ENCODE measurements at places on chromosomes 5 and 9. TPM values are rescaled to one million over a fixed set of nuclear protein-coding genes. Genes with fewer than 3 reads are reported as not detected.

DNA sequence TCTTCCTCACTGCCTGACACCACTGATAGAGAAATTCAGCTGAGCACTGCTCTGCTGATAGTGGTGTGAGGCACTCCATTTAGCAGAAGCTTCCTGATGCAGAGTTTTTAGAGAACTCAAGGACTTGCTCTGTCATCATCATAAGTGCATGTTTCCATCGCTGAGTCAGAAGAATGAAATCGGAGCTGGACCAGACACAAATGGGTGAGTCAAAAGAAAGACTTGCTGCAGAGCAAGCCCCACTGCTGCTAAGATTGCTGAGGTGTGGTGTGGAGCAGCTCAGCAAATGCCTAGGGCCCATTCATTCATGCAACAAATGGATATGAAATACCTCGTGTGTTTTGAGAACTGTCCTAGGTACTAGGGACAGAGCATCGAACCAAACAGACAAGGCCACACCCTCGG lies 410.2 kb upstream of the SLC30A5 start:
- DNase-seq = no peak

DNA sequence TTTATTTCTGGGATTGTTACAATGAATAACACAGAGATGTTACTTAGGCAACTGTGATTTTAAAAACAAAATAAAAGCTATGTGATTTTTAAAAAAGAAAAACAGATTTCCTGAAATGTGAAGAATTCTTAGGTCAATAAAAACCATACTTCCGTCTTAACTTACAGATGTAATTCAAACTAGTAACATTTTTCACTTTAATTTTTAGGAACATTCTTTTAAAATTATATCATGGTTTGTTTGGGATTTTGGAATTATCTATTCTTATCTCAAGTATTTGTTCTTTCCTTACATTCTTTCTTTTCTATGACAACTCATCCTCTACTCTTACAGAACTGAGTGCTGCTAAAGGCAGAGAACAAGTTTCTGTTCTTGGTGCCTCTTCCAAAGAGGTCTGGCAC lies 159.5 kb downstream of the RAPGEF6 start:
- no peak for DNase-seq

DNA sequence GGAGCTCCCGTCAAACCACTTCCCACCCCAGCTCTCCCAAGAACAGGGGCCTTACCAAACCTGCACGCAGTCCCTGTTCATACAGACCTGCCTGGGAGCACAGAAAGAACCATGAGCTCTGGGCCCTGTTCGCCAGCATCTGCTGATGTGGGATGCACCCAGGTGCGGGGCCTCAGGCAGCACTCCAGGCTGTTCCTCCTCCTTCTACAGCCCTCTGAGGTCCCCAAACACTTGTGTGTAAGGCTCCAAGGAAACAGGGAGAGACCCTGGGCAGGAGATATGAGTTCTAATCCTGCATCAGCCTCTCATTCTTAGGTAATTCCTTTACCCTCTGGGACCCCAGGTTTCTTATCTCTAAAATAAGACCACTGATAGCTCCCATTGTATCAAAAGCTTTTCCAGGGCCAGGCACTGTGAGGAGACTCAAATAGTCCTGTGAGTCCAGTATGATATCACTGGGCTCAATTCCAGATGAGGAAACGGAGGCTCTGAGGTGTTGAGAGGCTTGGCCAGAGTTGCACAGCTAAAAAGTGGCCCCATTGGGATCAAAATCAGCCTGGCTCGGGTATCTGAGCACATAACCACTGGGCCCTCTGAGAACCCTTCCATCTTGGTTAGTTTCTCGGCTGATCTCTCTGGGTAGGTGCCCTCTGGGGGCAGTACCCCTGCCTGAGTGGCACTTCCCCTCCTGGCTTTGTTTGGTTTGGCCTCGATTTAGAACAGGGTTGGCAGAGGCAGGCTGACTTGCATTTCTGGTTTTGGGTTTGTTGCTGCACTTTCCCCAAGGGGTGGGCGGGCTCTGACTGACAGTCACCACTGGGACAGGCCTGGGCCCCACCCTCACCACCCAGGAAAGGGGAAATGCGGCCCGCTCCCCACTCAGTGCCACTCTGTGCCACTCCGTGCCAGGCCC lies 116.8 kb downstream of the RGS3 start:
- DNase-seq = peak; percentile 92

DNA sequence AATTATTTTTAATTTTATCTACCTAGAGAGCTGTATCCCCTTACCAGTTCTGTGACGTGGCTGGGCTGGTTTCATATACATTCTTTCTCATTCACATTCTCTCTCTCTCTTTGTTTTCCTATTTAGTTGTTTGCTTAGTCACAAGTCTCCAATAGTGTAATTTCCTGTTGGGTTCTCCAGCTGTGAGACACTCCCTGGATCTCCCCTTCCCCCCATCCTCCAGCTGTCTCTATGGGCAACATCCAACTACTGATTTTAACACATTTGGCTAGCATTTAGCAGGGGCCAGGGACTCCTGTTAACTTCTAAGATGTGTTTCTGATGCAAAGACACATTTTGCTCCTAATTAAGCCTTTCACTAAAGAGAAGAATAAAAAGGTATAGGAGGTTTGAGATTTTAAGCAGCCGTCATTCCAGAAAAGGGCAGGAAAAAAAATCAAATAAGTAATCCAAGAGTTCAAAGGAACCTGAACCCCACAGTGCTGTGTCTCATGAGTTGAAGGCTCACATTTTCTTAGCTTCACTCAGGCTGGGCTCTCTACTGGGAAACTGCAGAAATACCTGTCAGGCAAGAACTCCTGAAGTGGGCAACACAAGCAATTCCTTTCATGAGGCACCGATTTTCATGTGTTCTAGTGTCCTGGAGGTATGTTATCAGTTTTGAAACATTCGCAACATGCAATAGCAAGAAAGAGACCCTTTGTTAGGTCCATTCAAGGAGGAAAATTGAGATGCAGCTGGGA lies 198.7 kb upstream of the C9orf72 start:
- no peak for DNase-seq

DNA sequence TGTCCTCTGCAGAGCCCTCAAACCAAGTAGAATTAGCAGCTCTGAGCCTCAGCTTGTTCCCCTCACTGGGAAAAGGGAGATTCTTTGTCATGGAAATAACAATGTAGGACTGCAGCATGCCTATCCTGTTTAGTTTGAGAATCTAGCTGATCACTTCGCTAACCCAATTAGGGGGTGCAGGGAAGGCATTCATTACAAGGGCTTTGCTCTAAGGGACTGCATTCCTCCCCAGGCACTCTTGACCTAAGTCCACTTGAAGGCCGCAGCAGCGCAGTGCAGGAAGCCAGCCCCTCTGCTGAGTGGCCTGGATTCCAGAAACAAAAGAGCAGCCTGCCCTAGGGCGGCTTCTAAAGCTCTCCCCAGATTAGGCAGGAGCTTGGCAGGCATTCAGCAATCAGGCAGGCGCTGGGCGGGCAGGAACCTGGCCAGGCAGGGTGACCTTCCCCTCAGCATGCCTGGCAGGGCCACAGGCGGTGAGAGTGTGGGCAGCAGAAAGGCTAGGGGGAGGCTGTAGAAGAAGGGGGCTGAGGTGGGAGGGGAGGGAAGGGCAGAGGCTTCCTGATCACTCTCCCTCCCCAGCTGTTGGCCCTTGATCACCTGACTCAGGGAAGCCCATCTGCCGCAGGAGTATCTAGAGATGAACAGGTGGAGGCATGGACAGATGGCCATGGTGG lies 24.8 kb downstream of the CCNJL start:
- peak; percentile 93 for DNase-seq

DNA sequence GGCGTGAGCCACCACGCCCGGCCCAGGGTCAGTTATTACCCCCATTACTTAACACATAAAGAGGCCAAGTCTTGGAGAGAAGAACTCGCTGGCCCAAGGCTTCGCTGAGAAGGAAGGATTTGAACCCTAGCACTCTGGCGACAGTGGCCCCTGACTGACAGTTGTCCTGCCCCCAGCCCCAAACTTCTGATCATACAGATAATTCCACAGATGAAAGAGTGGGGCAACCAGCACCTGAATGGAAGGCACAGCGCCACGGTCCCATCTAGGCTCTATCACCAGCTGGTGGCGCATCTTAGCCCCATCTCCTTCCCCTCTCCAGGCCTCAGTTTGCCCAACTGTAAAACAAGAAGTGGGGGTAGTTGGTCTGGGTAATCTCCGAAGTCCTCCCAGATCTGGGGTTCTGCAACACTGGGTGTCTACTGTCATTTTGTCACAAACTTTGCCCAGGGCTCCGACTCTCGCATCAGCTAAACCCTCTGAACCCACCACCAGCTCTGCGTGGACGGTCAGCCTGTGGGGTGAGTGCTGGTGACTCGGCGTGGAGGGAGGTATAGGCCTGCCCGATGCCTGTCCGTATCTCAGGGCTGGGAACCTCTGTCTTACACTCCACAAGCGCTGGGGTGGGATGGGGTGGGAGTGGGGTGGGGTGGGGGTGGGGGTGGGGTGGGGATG lies 209.3 kb downstream of the C9orf50 start:
- peak; percentile 52 for DNase-seq

GRCh38 chr5:91168859-91169258 lies 214.3 kb downstream of the ARRDC3 start:
- no peak for DNase-seq

GRCh38 chr5:143215690-143216089 lies 187.8 kb downstream of the NR3C1 start:
- no peak for DNase-seq

GRCh38 chr5:65555287-65555686 lies 7.7 kb downstream of the CENPK start:
- no peak for DNase-seq

GRCh38 chr5:28234356-28234968 lies 1196.1 kb upstream of the CDH9 start:
- DNase-seq = no peak

Gene DRD1
- not detected for polyA plus RNA-seq

Gene PCAT7
- 0.05 TPM for polyA plus RNA-seq

Gene PTTG1
- polyA plus RNA-seq = 2.9 TPM

Gene PCDHGC3
- polyA plus RNA-seq = 35.5 TPM

Gene DBH
- polyA plus RNA-seq = 0.05 TPM

Gene ZDHHC21
- polyA plus RNA-seq = 5.3 TPM

Gene SLC36A2
- 0.14 TPM for polyA plus RNA-seq

Gene CCDC187
- not detected for polyA plus RNA-seq

Gene TAF11L7
- polyA plus RNA-seq = not detected

Gene DMRTA1
- 0.20 TPM for polyA plus RNA-seq

Gene RLN2
- polyA plus RNA-seq = 0.59 TPM

Gene WASHC1
- polyA plus RNA-seq = 10.8 TPM
